HCT116 (cell line): ENCODE measurements at places on chromosomes 7 and 10.

GRCh38 chr7:13743226-13743625 is 246.2 kb downstream of the ETV1 start:
- no peak overlapping the region for H3K4me3 ChIP-seq
- H3K36me3 ChIP-seq, result no peaks in the 10 kb centered on the region
- H3K27ac ChIP-seq, result no peak overlapping the region
- no peaks in the 10 kb centered on the region; the same call in 1 of the 2 replicates for H3K4me1 ChIP-seq

GRCh38 chr10:76631884-76632766 is 1005.5 kb downstream of the KCNMA1 start:
- no peaks in the 10 kb centered on the region for H3K36me3 ChIP-seq
- 0 out of 2 replicates have a peak, but pooled peaks cover 3% of the 10 kb centered on the region for H3K27me3 ChIP-seq
- no peaks in the 10 kb centered on the region for H3K4me1 ChIP-seq
- H3K4me3 ChIP-seq, result no peak overlapping the region

- H3K4me3 ChIP-seq, result no peak overlapping the region
- peaks cover 70% of the 10 kb centered on the region for H3K36me3 ChIP-seq
- DNase-seq, result no peak
- H3K27me3 ChIP-seq, result no peaks in the 10 kb centered on the region
- H3K27ac ChIP-seq, result no peak overlapping the region
- peaks cover 6% of the 10 kb centered on the region for H3K4me1 ChIP-seq
Observed at GRCh38 chr7:141744131-141744530, 6.0 kb downstream of the SSBP1 start.

GRCh38 chr10:26474026-26474425 is 35.9 kb downstream of the APBB1IP start:
- no peak overlapping the region for H3K27ac ChIP-seq
- no peaks in the 10 kb centered on the region for H3K4me1 ChIP-seq
- H3K4me3 ChIP-seq, result no peak overlapping the region
- H3K27me3 ChIP-seq, result no peaks in the 10 kb centered on the region
- no peaks in the 10 kb centered on the region for H3K36me3 ChIP-seq

- H3K4me3 ChIP-seq, result no peak overlapping the region
- peaks cover 7% of the 10 kb centered on the region for H3K4me1 ChIP-seq
- no peak for DNase-seq
- no peaks in the 10 kb centered on the region for H3K27me3 ChIP-seq
- no peak overlapping the region for H3K27ac ChIP-seq
- peaks cover 7% of the 10 kb centered on the region; the same call in 1 of the 2 replicates for H3K36me3 ChIP-seq
Observed at GRCh38 chr7:99123571-99124033, 20.3 kb downstream of the SMURF1 start.

DNA sequence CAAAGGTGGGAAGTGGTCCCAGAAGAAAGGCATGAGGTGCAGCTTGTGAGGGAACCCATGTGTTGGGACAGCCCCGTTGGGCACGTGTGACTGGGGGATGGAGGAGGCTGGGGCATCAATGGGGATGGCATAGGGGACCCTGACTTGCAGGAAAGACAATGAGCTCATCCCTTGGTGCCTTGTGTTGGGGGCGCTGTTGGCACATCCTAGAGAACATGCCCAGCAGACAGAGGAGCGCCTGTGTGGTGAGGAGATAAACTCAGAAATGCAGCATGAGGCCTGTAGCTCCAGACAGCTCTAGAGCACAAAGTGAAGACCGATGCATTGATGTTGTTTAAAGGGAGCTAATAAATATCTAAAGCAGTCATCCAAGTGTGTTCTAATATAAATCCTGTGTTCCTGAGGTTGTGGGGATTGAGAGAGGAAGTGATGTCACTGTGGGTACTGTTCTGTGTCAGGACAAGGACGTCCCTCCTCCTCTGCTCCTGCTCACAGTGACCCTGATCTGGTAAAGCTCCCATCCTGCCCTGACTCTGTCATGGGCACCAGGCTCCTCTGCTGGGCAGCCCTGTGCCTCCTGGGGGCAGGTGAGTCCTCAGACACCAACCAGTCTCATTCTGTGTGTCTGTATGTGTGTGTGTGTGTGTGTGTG is 126.1 kb upstream of the PRSS58 start:
- no peaks in the 10 kb centered on the region for H3K36me3 ChIP-seq
- no peak overlapping the region for H3K4me3 ChIP-seq
- no peak for DNase-seq
- no peaks in the 10 kb centered on the region for H3K4me1 ChIP-seq
- H3K27me3 ChIP-seq, result no peaks in the 10 kb centered on the region

DNA sequence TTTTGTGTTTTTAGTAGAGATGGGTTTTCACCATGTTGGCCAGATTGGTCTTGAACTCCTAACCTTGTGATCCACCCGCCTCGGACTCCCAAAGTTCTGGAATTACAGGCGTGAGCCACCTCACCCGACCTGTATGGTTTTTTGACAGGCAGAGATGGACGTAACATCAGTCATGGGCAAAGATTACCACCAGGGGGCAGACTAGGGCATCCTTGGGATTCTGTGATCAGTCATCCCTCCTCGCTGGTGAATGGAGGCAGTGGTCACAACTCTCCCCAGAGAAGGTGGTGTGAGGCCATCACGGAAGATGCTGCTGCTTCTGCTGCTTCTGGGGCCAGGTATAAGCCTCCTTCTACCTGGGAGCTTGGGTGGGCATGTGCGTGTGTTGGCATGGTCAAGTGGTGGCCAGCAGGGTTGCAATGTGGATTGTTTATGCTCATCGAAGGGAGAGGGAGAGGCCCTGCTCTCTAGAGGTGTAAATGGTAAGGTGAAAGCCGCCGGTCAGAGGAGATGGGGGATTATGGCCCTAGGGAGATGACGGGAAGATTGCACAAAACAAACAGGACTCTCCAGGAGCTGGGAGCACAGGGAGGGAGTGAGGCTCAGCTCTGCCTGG is 122.7 kb upstream of the PRSS1 start:
- no peak overlapping the region for H3K27ac ChIP-seq
- no peaks in the 10 kb centered on the region for H3K4me1 ChIP-seq
- peak; percentile 56 for DNase-seq

GRCh38 chr10:63769367-63769766 is 248.2 kb downstream of the REEP3 start:
- no peaks in the 10 kb centered on the region for H3K27me3 ChIP-seq
- no peak overlapping the region for H3K4me3 ChIP-seq
- H3K36me3 ChIP-seq, result no peaks in the 10 kb centered on the region
- H3K4me1 ChIP-seq, result no peaks in the 10 kb centered on the region
- no peak overlapping the region for H3K27ac ChIP-seq

GRCh38 chr10:28853195-28853594 is 175.9 kb downstream of the BAMBI start:
- no peaks in the 10 kb centered on the region for H3K36me3 ChIP-seq
- H3K27me3 ChIP-seq, result no peaks in the 10 kb centered on the region
- H3K4me3 ChIP-seq, result no peak overlapping the region
- no peak overlapping the region for H3K27ac ChIP-seq

GRCh38 chr10:788796-789748 is 99.6 kb upstream of the DIP2C start:
- no peaks in the 10 kb centered on the region for H3K27me3 ChIP-seq
- peaks cover 6% of the 10 kb centered on the region; the same call in 1 of the 2 replicates for H3K4me1 ChIP-seq
- H3K27ac ChIP-seq, result no peak overlapping the region
- DNase-seq, result peak; percentile 18
- H3K4me3 ChIP-seq, result no peak overlapping the region

DNA sequence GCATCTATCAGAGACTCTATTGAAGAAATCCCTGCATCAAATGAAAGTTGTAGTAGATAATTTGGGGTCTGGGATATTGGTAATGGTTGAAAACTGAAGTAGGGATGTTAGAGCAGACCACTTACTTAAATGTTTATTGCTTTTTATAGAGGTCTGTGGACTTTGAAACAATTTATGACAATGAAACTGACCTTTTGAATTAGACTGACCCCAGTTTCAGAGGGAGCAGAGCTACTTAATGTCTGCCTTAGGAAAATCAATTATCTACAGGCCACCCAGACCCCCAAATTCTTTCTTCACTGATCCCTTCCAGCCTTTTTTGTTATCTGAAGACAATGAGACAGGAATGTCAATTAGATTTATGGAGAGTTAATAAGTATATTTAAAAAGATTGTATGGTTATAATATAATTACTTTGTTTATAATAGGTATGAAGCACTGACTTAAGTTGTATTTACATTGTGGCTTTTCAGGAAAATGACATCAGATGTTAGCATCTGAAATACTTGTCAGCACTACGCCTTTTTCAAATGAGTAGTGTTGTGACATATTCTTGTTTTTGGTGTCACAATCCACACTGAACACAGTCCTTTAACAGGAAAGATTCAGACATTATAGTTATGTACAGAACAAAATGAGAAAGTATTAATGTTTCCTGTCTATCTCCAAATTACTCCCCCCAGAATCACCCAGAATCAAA is 13.9 kb downstream of the MGAM2 start:
- H3K27ac ChIP-seq, result no peak overlapping the region
- no peak for DNase-seq
- no peaks in the 10 kb centered on the region for H3K4me1 ChIP-seq
- H3K27me3 ChIP-seq, result no peaks in the 10 kb centered on the region
- H3K4me3 ChIP-seq, result no peak overlapping the region
- H3K36me3 ChIP-seq, result no peaks in the 10 kb centered on the region

DNA sequence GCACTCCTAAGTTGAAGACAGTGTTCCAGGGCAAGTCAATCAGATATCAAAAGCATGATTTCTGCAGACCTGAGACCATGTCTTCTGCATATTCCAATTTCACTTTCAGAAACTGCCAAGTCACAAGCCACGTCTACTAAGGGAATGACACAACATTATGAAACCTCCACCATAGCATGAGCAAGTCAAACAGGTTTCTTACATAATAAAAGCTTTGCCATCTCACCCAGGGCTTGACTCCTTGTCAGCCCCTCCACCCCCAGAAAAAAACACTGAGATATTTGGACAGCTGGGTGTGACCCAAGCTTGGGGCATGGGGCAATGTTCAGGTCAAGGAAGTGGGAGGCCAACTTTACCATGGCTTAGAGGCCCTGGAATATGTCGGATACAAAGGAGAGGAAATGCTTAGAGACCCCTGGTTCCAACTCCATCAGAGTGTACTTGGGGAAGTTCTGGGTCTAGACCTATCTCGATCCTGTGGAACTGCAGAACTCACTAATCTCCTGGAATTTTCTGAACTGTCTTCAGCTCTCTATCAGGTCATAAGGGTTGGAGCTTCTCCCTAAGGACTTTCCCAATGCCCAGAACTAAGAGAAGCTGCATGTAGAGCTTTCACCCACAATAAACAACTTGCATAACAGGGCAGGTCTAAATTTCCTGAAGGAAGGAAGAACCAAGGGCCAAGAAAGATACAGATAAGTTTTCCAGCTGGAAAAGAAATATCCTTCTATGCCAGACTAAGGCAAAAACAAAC is 80.6 kb upstream of the NAMPT start:
- no peaks in the 10 kb centered on the region for H3K36me3 ChIP-seq
- no peak for DNase-seq
- no peaks in the 10 kb centered on the region for H3K4me1 ChIP-seq
- no peak overlapping the region for H3K27ac ChIP-seq
- no peak overlapping the region for H3K4me3 ChIP-seq

- peak overlapping the region; percentile 94 for H3K27ac ChIP-seq
- H3K4me1 ChIP-seq, result peaks cover 42% of the 10 kb centered on the region
- H3K36me3 ChIP-seq, result no peaks in the 10 kb centered on the region
- H3K27me3 ChIP-seq, result no peaks in the 10 kb centered on the region
- DNase-seq, result peak; percentile 96
- H3K4me3 ChIP-seq, result peak overlapping the region; percentile 28
Observed at GRCh38 chr7:102991540-102992214, 78.9 kb downstream of the LRRC17 start.

DNA sequence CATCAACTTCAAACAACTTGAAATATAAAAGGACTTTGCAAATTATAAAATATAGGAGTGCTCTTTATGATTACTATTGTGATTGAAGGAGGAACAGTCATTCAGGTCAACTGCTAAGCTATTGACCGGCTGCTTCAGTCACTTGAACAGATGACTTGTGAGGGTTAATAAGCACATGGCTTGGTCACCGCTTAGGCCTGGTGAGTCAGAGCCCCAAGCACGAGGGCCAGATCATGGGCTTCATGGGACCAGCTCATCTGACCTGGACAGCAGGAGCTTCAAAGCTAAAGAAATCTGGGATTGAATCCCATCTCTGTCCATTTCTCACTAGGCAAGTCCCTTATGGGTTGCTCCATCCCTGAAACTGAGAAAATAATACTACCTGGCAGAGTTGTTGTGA is 60.4 kb upstream of the ADO start:
- H3K4me3 ChIP-seq, result no peak overlapping the region
- H3K27ac ChIP-seq, result no peak overlapping the region
- H3K4me1 ChIP-seq, result no peaks in the 10 kb centered on the region
- no peaks in the 10 kb centered on the region for H3K36me3 ChIP-seq

GRCh38 chr10:69278446-69278963 is at the start of gene HK1:
Gene HK1, plus strand, starts transcription at chr10:69278496.
- H3K27me3 ChIP-seq, result no peaks in the 10 kb centered on the region
- H3K4me3 ChIP-seq, result no peak within 1 kb of the TSS
- no peak for DNase-seq
- no peak within 1 kb of the TSS for H3K27ac ChIP-seq
- H3K36me3 ChIP-seq, result no peaks in the 10 kb centered on the region

GRCh38 chr10:78212060-78212785 is 178.6 kb downstream of the RPS24 start:
- no peaks in the 10 kb centered on the region for H3K36me3 ChIP-seq
- H3K27me3 ChIP-seq, result peaks cover 21% of the 10 kb centered on the region; the same call in 1 of the 2 replicates
- no peak for DNase-seq
- H3K4me1 ChIP-seq, result no peaks in the 10 kb centered on the region

DNA sequence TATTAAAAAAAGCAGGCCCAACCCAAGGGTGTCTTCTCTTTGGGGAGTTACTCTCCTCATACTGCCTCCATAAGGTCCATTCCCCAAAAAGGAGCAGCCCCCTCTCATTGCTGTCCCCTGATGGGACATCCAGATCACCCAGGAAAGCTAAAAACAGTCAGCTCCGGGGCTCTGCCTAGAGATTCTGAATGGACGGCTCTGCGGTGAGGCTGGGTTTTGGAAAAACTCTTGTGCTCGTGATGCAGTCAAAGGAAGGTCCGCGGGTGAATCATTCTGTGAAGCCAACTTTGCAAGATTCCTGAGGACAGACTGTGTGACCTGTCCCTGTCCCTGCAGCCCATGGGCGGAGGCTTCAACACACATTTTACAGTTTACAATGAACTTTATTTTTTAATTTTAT is 351.5 kb downstream of the TYW1 start:
- no peak overlapping the region for H3K4me3 ChIP-seq
- H3K27me3 ChIP-seq, result no peaks in the 10 kb centered on the region
- H3K36me3 ChIP-seq, result no peaks in the 10 kb centered on the region
- no peaks in the 10 kb centered on the region for H3K4me1 ChIP-seq

DNA sequence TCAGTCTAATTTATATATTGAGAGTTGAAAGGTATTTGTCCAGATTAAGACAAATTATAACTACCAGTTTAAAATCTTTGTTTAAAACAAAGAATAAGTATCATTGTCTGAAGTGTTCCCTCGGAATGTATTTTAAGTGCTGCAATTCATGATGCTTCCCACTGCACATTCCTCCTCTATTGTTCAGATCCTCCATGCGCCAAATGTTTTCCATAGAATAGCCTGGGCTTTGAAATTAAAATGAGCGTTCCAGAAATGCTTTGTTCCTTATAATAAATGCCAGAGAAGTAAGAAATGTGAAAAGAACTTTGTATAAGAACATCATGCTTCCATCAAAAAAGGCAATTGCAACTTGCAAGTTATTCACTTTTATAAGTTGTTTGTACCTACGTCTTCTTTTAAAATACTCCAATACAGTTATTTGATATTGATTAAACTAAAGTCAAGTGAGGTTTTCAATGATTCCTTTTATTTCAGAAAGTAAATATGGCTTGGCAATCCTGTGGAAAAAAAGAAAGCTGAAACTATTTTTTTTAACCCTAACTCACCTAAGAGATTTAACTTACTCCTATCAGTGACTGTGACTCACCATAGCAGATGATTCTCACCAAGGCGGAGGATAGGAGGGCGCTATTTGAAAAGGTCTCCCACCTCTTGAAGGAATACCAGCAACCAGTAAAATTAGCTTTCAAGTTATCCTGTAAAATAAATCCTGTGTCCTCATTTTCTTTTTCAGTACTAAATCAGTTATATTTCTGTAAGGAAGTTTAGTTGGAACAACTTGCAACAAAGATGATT is 85.8 kb downstream of the CTNNA3 start:
- H3K4me1 ChIP-seq, result peaks cover 21% of the 10 kb centered on the region
- H3K27me3 ChIP-seq, result no peaks in the 10 kb centered on the region
- no peak for DNase-seq
- no peaks in the 10 kb centered on the region for H3K36me3 ChIP-seq
